ENCODE measurements at places on chromosomes 16 and 17.

- no peak for DNase-seq
Observed at GRCh38 chr16:53668869-53669268, 34.8 kb downstream of the RPGRIP1L start.

- DNase-seq = no peak
Observed at GRCh38 chr16:16797239-16797638, 418.3 kb downstream of the NPIPA7 start.

- no peak for DNase-seq
Observed at GRCh38 chr17:66522591-66523272, 220.3 kb downstream of the PRKCA start.

DNA sequence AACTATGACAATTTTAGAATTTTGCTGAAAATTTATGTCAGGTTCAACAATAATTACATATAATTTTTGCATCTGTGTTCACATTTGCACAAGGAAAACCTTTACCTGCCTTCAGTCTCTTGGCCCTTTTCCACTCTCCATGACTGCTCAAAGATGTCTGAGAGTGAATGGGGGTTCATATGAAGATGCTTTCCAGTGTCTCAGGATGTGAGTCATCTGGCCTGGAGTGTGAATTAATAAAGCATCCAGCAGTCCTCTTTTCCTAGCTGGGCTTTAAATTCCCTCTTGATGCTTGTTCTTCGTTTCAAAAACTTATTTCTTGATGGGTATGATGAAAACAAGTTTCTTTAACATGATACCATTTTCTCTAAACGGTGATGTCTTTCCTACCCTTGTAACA lies 99.9 kb downstream of the CDK5R1 start:
- no peak for DNase-seq

GRCh38 chr16:80689487-80689886 lies 114.9 kb downstream of the CDYL2 start:
- DNase-seq = no peak

DNA sequence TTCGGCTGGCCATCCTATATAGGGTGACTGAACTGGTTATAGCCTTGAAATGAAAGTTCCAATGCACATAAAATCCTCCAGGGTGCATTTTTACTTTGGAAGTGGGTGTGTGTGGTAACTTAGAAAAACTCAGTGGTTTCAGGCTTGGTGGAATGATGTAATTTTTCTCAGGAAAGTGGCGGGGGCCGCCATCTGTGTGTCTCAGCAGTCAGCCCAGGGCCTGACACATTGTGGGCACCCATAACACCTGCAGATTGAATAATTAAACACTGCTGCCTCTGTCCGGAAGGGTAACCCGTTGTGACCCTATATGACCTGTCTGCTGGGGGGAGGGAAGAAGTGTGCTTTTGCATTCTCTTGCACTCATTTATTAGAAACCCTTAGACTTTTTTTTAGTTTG lies 2.2 kb upstream of the PDP2 start:
- DNase-seq = no peak

DNA sequence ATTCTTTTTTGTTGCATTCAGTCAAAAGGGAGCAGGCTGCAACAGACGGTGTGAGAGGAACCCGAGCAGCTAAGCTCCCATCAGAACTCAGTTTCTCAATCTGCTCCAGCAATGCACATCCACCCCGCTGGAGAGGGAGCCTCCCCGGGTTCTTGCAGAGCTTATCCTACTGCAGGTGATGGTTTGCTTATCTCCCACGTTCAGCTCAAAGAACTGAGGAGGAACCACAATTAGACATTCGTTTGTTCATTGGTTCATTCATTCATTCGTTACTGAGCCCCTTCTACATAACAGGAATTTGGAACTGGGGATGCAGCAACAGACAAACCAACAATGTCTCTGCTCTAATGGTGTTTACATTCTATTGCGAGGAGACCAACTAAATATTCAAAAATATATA lies 22.2 kb upstream of the ALOX15 start:
- DNase-seq = no peak

- no peak for DNase-seq
Observed at GRCh38 chr17:75531721-75532072, 6.2 kb downstream of the LLGL2 start.

DNA sequence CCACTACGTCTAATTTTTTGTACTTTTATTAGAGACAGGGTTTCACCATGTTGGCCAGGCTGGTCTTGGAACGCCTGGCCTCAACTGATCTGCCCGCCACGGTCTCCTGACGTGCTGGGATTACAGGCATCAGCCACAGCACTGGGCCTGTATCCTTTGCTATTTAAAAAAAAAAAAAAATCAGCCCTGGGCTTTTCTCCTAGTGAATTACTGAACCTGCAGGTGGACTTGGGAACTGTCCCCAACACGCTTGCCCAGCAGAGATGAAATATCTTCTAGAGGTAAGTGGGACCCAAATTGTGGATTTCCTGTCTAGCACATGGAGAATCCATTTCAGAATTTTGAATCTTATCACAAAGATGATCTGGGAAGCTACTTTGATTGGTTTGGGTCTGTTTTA lies 14.8 kb downstream of the CNOT1 start:
- DNase-seq = no peak

DNA sequence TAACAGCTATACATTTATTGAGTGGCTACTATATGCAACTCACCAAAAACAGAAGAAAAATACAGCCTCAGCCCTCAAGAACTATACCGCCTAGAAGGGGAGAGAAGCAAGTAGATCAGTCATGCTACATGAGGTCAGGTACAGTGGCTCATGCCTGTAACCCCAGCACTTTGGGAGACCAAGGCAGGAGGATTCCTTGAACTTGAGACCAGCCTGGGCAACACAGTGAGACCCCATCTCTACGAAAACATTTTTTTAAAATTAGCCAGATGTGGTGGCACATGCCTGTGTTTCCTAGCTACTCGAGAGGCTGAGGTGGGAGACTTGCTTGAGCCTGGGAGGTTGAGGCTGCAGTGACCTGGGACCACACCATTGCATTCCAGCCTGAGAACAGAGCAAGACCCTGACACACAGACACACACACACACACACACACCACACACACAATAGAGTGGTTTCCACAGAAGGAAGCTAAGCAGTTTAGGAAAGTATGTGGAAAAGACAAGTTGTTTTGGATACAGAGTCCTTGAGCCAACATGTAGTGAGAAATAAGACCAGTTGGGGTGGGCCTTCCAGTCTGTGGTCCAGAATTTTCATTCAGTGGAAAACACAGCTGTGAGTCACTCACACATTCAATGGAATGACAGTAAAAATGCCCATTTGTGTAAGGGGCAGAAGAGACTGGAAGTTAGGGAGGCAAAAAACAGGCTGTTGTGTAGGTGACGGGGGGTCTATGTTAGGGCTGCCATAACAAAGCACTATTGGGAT lies 10.7 kb upstream of the SNTB2 start:
- DNase-seq = no peak

DNA sequence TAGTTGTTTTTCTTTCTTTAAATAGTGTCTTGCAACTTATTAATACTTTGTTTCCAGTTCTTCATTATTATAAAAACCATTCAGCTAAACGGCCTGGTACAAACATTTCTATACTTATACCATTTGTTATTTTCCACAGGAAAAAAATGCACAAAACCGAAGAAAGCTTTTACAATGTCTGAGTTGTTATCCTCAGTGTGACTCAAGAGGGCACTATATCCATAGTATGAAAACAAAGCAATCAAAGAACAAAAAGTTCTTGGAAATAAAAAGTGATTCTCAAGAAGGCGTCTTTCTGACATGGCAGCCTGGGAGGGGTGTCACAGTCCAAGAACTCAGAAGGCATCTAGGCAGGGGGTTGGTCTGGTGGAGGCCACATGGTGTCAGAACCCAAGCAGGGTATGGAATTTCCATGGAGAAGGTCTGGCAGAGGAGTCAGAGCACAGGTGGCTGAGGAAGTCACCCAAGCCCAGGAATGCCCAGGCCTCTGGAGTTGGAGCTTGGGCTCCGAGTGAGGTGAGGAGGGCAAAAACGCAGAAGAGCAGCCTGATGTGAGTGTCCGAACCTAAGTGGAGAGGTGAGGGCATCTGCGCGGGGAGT lies 70.9 kb upstream of the ATP2A3 start:
- DNase-seq = no peak

- DNase-seq = peak; percentile 83
Observed at GRCh38 chr17:40582328-40582901, 17.1 kb upstream of the CCR7 start.

Data from CD8-positive, alpha-beta memory T cell (primary cell).